ENCODE measurements at places on chromosomes 3 and 15.

DNA sequence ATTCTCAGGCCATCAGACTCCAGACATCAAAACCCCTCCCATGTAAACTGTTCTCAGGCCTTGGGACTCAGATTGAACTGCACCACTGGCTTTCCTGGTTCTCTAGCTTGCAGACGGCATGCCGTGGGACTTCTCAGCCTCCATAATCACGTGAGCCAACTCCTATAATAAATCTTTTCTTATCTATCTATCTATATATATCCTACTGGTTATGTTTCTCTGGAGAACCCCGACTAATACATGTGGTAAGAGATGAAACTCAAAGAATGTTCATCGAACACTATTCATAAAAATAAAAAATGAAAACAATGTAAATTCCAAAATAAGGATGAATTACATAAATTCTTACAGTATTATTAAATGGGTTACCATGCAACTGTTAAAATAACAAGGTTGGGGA lies 84.5 kb upstream of the NTRK3 start:
- DNase-seq, result no peak

GRCh38 chr3:160928183-160928726 lies 172.2 kb downstream of the PPM1L start:
- no peak for DNase-seq

GRCh38 chr3:87614998-87615397 lies 338.6 kb upstream of the POU1F1 start:
- no peak for DNase-seq

GRCh38 chr3:167602041-167602440 lies 51.7 kb downstream of the WDR49 start:
- no peak for DNase-seq

DNA sequence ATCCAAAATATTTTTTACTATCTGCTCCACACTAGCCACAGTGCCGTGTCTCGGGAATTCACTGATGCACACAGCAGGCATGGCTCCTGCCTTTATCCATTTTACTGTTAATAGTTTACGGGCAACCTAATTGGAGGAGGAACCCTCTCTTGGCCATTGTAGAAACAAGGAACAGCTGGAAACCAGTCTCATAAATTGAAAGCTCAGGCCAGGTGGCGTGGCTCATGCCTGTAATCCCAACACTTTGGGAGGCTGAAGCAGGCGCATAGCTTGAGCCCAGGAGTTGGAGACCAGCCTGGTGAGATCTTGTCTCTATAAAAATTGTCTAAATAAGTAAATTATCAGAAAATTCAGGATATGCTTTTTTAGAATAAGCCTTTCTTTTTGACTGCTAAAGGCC lies 39.0 kb downstream of the IL5RA start:
- no peak for DNase-seq

DNA sequence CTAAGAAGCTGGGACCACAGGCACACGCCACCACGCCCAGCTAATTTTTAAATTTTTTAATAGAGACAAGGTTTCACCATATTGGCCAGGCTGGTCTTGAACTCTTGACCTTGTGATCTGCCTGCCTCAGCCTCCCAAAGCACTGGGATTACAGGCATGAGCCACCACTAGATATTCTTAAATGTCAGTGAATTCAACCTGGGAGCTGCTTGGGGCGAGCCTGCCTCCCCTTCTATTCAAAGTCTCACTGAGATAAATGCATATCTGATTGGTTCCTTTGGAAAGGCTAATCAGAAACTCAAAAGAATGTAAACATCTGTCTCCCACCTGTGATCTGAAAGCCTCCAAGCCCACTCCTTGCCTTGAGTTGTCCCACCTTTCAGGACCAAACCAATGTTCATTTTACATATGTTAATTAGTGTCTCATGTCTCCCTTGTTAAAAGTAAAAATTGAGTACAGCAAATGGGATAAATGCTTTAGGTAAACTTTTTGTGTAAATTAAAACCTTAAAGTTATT lies 15.0 kb downstream of the CYP11A1 start:
- no peak for DNase-seq

GRCh38 chr3:107753976-107754375 lies 231.2 kb downstream of the BBX start:
- no peak for DNase-seq

DNA sequence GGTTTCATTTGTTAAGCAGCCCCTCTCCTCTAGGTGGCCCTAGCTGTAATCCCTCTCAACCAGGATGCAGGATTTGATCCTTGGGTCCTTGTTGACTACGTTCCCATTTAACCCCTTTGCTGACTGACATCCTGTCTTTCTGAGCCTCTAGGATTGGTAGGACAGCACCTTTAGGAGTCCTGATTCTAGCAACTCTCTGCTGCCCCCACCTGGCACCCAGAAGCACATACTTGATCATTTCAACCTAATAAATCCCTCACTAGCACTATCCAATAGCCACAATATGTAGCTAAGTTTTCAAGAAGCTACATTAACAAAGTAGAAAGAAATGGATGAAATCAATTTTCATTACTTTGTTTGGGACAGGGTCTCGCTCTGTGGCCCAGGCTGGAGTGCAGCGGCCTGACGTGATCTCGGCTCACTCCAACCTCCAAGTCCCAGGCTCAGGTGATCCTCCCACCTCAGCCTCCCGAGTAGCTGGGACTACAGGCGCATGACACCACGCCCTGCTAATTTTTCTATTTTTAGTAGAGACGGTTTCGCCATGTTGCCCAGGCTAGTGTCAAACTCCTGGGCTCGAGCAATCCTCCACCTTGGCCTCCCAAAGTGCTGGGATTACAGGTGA lies 28.3 kb downstream of the RSL24D1 start:
- DNase-seq, result peak; percentile 5

GRCh38 chr3:195078891-195079440 lies 192.0 kb downstream of the XXYLT1 start:
- DNase-seq, result no peak

- DNase-seq, result no peak
Observed at GRCh38 chr15:73873889-73874511, 636 bp downstream of the TBC1D21 start.

- DNase-seq, result no peak
Observed at GRCh38 chr3:41194701-41195100, 4.6 kb upstream of the CTNNB1 start.

- no peak for DNase-seq
Observed at GRCh38 chr15:99210334-99210733, 39.0 kb downstream of the TTC23 start.

DNA sequence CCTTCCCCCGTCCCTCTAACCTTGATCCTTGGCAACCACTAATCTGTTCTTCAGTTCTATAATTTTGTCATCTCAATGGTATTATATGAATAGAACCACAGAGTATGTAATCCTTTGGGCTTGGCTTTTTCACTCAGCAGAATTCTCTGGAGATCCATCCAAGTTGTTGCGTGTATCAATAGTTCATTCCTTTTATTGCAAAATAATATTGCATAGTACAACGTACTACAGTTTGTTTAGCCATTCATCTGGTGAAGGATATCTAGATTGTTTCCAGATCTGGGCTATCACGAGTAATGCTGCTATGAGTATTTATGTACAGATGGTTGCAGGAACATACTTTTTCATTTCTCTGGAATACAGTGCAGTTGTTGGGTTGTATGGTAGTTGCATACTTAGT lies 76.2 kb downstream of the PLXNA1 start:
- DNase-seq, result no peak

GRCh38 chr3:145939431-145939830 lies 221.6 kb downstream of the PLOD2 start:
- DNase-seq, result no peak

GRCh38 chr15:44738340-44738984 lies 2.1 kb downstream of the TRIM69 start:
- DNase-seq, result no peak

GRCh38 chr15:25572191-25572590 lies 133.4 kb upstream of the UBE3A start:
- DNase-seq, result no peak

- DNase-seq, result no peak
Observed at GRCh38 chr3:28171962-28172361, 69.5 kb upstream of the CMC1 start.

- DNase-seq, result no peak
Observed at GRCh38 chr15:81299156-81299555, 24.8 kb downstream of the STARD5 start.

GRCh38 chr15:101016581-101016980 lies 97.4 kb downstream of the LRRK1 start:
- DNase-seq, result no peak

GRCh38 chr3:14429237-14429636 lies 26.8 kb downstream of the SLC6A6 start:
- DNase-seq, result no peak

GRCh38 chr3:157166561-157166960 lies 6.6 kb upstream of the CCNL1 start:
- DNase-seq, result no peak

DNA sequence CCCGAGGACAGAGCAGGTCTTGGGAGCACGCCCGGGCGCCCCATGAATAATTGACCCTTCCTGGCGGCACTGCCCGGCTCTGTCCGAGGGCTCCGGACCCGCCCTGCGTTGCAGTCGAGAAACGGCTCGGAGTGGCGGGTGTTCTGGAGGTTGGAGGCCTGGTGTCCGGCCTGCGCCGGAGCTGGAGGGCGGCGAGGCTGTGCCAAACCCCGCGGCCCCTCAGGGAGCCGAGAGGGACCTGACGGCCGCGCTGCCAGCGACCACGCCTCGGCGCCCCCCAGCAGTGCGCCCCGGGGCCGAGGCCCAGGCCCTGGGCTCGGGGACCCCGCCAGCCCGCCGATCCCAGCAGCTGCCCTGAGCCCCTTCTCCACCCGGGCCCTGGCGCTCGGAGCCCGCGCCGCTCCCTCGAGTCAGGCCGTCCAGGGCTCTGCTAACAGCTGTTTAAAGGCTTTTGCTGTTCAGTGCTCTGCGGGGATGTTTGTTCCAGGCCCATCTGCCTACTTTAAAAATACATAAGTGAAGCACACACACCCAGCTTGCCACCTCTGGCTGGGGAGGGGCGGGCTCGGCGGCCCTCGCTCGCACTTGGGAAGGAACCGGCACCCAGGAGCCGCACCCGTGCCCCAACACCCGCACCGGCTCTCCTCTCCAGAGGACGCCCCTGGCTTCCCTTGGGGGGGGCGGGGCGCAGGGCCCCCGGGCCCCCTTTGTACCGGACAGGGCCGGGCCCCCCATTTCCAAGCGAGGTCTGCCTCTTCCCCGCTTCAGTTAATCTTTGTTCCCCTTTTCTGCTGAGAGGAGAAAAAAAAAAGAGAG lies 730 bp upstream of the ZNF710 start:
- DNase-seq, result no peak

GRCh38 chr15:75583701-75584100 lies 4.6 kb upstream of the PTPN9 start:
- no peak for DNase-seq

GRCh38 chr3:193895409-193895808 lies 240.5 kb upstream of the HES1 start:
- DNase-seq, result no peak

- peak; percentile 53 for DNase-seq
Observed at GRCh38 chr3:11236588-11237461, 35.4 kb upstream of the ATG7 start.

GRCh38 chr3:177430653-177431052 lies 233.4 kb upstream of the TBL1XR1 start:
- DNase-seq, result no peak

DNA sequence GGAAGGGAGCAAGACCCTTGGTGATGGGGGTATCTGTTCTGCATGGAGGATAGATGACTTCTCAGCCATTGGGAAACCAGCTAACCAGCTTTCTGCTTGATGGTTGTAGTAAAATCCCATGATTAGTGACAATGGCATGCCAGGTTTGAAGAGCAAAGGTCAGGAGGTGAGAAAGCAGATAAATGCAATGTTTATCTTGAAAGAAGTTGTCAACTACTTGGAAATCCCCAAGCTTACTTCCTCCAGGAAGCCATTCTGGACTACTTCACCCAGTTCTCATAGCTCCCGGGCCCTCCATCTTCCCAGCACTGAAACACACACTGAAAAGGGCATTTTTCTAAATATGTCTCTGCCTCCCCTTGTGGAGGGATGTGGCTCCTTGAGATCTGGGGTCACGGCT lies 51.3 kb downstream of the SMAD3 start:
- no peak for DNase-seq

- no peak for DNase-seq
Observed at GRCh38 chr15:78620527-78621421, at the start of gene CHRNA3. Gene CHRNA3 (minus strand): TSS chr15:78620996. CDS start chr15:78620794, 202 bp downstream.

GRCh38 chr15:91228890-91229289 lies 128.8 kb downstream of the SV2B start:
- no peak for DNase-seq

DNA sequence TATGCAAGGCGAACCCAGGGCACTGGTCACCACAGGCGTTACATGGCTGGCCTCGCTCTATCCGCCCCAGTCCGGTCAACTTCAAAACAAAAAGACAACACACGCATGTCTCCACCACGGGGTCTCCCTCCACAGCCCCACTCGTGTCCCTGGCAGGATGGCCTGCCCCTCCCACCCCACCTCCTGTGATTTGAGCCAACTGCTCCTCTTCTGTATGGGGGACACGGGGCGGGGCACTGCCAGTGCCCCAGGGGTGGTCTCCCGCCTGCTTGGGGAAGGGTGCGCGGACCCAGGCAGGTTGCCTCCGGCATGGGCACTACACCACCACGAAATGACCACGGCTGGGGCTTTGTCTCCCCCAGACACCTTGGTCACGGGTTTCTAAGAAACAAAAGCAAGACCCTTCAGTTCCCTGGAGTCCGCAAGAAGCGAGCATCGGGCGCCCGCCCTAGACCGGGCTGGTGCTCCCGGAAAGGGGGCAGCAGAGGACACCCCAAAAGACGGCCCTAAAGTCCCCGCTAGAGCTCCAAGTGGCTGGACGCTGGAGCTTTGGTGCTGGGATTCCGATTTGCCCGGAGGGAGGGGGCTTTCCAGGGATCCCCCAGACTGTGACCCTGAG lies 219.3 kb upstream of the PRICKLE2 start:
- DNase-seq, result no peak

GRCh38 chr15:29140475-29141307 lies 128.9 kb downstream of the NSMCE3 start:
- DNase-seq, result no peak

GRCh38 chr15:66578286-66578875 lies 12.6 kb upstream of the LCTL start:
- no peak for DNase-seq

DNA sequence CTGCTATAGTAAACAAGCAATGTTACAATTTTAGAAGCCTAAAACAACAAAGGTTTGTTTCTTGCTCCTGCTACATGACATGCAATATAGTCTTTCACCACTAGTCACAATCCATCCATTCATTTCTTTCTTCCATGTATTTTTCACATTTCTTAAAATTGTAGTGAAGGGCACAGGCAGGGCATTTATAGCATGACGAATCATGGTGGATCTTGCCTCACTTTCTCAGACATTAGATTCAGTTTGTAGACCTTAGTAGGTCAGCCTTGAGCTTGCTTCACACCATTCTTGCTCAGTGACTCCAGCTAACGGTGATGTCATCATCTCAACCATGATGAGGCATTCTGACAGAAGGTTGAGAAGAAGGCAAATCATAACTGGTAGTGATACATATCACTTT lies 546.8 kb downstream of the TBL1XR1 start:
- DNase-seq, result no peak

GRCh38 chr3:31613654-31614053 lies 80.9 kb downstream of the STT3B start:
- DNase-seq, result no peak

- no peak for DNase-seq
Observed at GRCh38 chr15:34520566-34520965, 62.9 kb downstream of the GOLGA8B start.
